ENCODE measurements at places on chromosomes 6 and 20.

GRCh38 chr6:158784505-158784904, 34.7 kb downstream of the EZR start:
- DNase-seq: no peak

- DNase-seq: no peak
Measured at GRCh38 chr20:51729771-51730170, 38.4 kb downstream of the ATP9A start.

GRCh38 chr20:34675993-34676641, 775 bp downstream of the PIGU start:
- DNase-seq: no peak

DNA sequence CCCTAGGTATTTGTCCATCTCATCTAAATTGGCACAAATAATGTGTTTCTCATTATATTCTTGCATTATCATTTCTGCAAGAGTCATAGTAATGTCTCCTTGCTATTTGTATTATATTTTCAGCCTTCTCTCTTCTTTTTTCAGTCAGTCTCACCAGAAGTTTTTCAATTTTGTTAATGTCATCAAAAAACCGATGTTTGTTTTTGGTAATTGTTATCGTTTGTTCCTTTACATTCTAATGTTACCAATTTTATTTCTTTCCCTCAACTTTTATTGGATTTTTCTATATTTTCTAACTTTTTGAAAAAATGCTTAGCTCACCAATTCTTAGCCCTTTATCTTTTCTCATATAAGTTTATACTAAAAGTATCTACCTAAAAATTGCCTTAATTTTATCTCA, 82.2 kb upstream of the NRSN1 start:
- no peak for DNase-seq

GRCh38 chr6:56689114-56689513, 46.4 kb upstream of the DST start:
- DNase-seq: no peak

DNA sequence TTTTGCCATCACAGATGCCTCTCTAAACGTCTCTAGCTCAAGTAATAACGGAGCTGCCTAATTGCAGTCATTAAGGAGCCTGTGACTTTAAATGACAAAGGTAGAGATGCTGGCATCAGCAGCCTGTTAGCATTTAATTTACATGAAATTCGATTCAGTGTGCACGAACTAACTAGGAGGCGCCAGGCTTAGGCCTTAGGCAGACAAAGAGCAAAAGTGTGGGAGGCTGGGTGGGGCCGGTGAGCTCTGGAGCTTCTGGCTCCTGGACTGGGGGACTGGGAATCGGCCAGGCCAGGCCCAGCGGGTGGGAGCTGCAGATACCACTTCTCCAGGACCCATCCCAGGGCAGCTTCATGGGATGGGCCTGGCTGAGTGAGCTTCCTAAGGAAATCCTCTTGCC, 170.0 kb upstream of the AGPAT4 start:
- no peak for DNase-seq

DNA sequence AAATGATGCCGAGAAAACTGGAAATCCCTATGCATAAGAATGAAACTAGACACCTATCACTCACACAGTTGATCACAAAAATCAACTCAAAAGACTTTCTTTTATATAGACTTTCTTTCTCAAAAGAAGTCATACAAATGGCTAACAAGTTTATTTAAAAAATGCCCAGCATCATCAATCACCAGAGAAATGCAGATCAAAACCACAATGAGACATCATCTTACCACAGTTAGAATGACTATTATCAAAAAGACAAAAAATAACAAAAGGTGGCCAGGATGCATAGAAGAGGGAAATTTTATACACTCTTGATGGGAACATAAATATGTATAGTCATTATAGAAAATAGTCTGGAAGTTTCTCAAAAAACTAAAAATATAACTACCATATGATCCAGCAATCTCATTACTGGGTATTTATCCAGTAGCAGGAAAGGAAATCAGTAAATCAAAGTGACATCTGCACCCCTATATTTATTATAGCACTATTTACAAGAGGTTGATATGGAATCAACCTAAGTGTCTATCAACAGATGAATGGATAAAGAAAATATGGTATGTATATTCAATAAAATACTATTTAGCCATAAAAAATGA, 3.4 kb upstream of the RNF217 start:
- DNase-seq: no peak

DNA sequence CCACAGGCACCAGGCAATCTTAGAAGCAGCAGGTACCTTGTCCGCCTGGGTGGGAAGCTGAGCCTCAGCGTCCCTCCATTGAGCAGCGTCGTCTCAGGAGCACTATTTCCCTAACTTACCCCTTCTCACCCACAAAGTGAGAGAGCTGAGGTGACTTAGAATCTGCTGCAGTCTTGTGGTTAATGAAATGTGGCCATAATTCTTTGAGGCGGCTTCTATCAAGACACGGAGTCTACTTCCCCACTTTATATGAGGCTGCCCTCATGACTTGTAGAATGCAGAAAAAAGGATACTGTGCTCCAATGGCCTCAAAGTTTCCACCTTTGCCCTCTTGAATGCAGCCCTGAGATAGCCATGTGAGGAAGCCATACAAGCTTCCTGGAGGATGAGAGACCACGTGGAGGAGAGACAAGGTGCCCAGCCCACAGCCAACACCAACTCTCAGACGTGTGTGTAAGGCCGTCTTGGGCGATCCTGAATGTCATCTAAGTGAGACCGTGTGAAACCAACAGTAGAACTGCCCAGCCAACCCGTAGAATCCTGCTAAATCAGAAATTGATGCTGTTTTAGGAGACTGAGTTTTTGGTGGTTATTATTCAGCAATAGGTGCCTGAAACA, 9.1 kb upstream of the TAGAP start:
- DNase-seq: no peak

- no peak for DNase-seq
Measured at GRCh38 chr6:6331393-6331792, 10.9 kb upstream of the F13A1 start.

GRCh38 chr6:70180901-70181599, 121.8 kb downstream of the COL9A1 start:
- no peak for DNase-seq

GRCh38 chr6:36848658-36849441, 9.6 kb upstream of the CPNE5 start:
- DNase-seq: no peak

DNA sequence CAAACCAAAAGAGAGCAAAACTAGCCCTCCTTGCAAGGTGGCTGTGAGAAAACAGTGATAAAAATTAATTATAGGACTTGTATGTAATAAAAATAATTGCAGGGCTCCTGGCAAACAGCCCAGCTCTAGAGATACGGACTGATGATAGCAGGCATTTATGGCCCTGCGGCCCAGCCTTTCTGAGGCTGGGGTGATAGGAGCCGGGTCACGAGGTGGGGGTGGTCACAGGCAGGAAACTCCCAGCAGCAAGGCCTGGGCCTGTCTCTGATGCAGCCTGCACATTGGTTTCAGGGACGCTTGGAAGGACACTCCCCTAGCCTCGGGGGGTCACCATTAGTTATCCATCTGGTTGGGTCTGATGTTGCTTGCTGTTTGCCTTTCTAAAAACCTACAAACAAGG, 18.7 kb upstream of the TTPAL start:
- no peak for DNase-seq

DNA sequence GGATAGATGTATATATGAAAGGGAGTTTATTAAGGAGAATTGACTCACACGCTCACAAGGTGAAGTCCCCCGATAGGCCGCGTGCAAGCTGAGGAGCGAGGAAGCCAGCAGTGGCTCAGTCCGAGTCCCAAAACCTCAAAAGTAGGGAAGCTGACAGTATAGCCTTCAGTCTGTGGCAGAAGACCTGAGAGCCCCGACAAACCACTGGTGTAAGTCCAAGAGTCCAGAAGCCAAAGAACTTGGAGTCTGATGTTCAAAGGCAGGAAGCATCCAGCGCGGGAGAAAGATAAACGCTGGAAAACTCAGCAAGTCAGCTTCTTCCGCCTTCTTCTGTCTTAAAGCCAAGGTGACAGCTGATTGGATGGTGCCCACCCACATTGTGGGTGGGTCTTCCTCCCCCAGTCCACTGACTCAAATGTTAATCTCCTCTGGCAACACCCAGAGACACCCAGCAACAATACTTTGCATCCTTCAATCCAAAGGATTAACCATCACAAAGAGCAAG, 102.6 kb upstream of the GJE1 start:
- no peak for DNase-seq

- DNase-seq: no peak
Measured at GRCh38 chr20:9408422-9409300, 105.7 kb upstream of the LAMP5 start.

GRCh38 chr20:31721408-31722256, 1.0 kb downstream of the BCL2L1 start:
- DNase-seq: no peak

- no peak for DNase-seq
Measured at GRCh38 chr6:148311966-148312669, 30.5 kb upstream of the SASH1 start.

DNA sequence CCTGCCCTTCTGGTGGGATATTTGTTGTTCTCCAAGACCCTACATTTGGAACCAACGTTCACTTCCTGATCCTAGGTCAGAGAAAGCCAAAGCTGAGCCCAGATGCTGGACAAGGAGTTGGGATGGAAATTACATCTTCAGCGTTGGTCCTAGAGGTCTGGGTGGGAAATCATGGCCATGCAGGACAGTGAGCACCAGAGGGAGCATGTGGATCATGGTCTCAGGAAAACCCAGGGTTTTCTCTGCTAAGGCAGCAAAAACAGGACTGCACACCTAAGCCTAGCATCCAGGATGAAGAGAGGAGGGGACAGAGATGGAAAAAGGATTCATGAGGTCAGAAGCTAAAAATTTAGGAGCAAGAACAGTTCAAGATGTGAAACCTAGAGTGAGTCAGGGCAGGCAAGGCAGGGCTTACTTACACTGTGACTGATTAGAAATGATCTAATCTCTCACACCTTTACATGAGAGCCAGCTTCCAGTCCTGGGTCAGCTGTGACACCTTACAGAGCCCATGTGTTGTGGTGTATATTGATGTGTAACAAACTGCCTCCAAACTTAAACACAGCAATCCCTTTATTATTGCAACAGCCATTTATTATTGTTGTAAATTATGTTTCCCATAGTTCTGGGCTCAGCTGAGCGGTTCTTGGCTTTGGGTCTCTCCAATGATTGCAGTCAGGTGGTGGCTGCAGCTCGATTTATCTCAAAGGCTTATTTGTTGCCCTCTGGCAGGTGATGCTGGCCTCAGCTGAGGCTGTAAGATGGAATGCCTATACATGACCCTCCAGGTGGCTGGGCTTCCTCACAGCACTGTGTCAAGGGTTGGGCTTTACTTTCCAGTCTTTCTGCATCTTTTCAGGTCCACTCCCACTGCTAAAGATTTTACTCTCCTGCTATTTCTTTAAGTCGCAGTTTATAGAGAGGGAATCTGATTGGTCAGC, 6.5 kb downstream of the C20orf202 start:
- DNase-seq: no peak

- DNase-seq: no peak
Measured at GRCh38 chr6:128259730-128260685, 260.4 kb downstream of the PTPRK start.

GRCh38 chr20:58652606-58653294, 1.7 kb downstream of the STX16 start:
- DNase-seq: no peak

GRCh38 chr20:1721687-1722512, 64.3 kb upstream of the SIRPG start:
- DNase-seq: no peak

- DNase-seq: no peak
Measured at GRCh38 chr20:20734475-20734948, 22.1 kb upstream of the RALGAPA2 start.

- no peak for DNase-seq
Measured at GRCh38 chr6:126341126-126341525, 1.2 kb downstream of the CENPW start.

- DNase-seq: no peak
Measured at GRCh38 chr6:35586542-35586941, 73.8 kb upstream of the TULP1 start.

DNA sequence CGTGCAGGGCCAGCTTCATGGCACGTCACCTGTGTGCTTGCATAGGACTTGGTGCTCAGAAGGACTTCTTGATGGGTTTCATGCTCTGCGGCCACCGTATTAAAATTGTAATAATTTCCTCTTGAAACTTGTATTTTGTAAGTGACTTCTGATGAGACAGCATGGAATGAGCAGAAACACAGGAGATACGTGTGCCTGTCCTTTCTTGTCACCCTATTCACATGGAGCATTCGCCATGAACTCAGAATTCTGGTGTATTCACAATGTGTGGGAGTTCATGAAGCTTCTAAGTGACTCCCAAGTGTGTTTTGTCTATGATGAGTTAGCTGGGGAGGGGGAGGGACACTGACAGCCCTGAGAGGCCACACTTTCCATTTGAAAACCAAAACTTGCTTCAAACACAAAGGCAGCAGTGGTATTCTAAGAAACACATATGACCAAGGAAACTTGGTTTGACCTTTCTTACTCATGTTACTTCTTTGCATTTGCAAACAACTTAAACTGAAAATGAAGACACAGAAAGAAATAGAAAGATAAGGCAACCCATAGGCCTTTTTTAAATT, 92.1 kb upstream of the NEDD9 start:
- no peak for DNase-seq

DNA sequence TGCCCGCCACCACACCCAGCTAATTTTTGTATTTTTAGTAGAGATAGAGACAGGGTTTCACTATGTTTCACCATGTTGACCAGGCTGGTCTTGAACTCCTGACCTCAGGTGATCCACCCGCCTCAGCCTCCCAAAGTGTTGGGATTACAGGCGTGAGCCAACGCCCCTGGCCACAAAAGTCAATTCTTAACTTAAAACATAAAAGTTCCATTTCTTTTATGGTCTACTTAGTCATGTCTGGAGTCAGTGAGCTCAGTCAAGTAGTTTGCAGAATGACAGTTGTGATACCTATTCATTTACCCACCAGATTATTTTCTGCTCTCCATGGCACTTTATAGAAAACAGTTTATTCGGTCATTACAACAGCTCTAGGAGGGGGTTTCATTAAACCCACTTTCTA, 103.1 kb upstream of the ESR1 start:
- no peak for DNase-seq

DNA sequence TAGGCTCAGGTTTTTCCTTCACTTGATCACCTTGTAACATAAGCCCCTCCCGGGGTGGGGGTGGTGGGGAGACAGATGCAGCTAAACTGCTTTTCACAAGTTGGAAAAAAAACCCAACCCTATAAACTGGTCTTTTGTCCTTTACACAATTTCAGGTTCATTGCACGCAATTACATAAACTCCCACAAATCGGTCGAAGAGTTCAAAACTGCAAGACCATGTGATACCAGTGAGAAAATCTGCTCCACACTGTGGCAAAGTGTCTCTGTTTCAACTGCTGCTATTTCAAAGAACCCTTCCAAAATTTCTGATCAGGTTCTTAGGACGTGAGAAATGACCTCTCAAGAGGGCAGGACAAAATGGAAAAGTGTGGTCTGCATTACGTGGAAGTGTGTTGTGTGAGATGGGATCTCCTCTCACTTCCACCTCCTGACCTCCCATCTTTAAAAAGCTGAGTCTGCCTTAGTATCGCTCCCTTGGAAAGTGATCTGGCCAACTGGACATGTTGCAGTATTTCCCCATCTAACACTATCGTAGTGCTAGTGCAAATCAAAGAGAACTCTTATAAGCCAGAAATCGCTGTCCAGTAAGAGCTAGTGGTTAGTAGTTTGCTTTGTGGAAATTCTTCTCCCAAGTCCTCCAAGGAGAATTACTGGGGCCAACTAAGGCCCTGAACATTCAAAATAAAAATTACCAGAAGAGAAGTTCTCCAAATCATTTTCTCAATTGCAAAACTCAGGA, 60.1 kb downstream of the PRND start:
- DNase-seq: no peak
